ENCODE measurements at places on chromosomes 12 and 14.

GRCh38 chr14:105182296-105183020 lies 1.3 kb upstream of the NUDT14 start:
- no peak for DNase-seq

DNA sequence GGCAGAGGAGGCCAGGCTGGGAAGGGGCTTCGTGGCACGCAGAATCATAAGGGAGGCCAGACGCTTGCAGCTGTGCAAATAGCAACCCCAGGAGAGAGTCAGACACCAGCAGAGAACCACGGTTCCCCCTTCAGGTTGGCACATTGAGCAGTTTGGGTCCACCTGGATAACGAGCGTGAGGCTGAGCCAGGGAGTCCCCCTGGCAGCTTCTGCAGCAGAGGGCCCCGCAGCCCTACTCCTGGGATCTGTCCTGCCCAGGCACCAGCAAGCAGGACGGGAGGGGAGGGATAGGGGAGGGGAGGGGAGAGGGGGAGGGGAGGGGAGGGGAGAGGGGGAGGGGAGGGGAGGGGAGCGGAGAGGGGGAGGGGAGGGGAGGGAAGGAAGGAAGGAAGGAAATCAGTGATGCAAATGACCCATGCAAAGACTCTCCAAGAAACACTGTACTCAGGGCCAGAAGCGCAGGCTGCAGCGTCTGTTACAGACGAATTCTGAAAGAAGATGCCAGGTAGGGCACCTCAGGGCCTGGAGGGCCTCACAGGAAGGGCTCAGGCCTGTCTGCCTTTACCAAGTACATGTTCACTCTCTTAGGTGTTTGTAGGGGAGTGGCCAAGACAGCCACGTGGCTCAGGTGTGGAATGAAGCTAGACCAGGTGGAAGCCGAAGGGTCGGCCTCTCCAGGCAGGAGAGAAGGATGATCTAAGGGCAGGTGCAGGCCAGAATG lies 32.3 kb upstream of the MMP17 start:
- no peak for DNase-seq

GRCh38 chr12:6697584-6698351 lies 2.8 kb downstream of the PIANP start:
- peak; percentile 63 for DNase-seq

- DNase-seq = no peak
Observed at GRCh38 chr12:16789204-16789790, 183.3 kb upstream of the LMO3 start.

DNA sequence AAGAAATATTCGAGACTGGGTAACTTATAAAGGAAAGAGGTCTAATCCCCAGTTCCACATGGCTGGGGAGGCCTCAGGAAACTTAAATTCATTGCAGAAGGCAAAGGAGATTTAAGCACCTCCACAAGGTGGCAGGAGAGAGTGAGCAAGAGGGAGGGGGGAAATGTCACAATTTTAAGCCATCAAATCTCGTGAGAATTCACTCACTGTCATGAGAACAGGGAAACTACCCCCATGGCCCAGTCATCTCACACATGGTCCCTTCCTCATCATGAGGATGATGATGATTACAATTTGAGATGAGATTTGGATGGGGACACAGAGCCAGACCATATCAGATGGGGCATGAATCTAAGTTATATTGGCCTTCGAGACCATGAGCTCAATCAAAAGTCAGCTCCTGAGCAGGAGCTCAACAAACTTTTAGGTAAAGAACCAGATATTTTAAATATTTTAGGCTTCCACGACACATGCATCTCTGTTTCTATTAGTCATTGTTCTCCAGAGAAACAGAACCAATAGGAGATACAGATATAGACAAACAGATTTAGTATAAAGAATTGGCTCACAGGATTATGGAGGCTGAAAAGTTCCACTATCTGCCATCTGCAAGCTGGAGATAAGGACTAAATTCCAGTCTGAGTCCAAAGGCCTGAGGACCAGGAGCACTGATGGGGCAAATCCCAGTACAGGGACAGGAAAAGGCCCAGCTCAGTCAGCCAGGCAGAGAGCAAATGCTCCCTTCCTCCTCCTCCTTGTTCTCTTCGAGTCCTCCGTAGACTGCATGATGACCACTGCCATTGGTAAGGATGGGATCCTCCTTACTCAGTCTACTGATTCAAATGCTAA lies 24.9 kb downstream of the DGLUCY start:
- DNase-seq = no peak

- no peak for DNase-seq
Observed at GRCh38 chr12:99282624-99283023, 364.9 kb upstream of the GARIN6 start.

DNA sequence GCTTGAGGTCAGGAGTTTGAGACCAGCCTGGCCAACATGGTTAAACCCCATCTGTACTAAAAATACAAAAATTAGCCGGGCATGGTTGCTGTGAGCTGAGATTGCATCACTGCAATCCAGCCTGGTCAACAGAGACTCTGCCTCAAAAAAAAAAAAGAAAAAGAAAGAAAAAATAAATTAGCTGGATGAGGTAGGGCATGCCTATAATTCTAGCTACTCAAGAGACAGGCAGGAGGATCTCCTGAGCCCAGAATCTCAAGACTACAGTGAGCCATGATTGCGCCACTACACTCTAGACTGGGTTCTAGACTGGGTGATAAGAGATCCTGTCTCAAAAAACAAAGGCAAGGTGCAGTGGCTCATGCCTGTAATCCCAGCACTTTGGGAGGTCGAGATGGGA lies 16.9 kb downstream of the PPP4R3A start:
- no peak for DNase-seq

DNA sequence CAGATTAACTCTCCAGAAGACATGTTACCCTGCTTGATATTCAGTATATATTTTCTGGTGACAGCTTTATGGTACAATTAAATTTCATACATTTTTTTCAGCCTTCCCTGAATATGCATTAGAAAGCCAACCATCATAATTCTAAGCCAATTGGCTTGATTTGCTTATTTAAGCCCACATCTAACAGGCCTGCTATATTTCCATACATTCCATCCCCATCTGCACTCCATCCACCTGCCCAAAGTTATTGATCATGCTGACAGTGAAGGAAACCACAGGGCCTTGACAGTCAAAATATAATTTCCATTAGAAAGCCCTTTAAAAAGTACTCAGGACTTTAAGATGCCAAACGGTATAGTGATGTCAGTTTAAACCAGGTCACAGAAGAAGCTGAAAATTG lies 164.3 kb downstream of the GXYLT1 start:
- DNase-seq = no peak

GRCh38 chr12:72491426-72491825 lies 219.3 kb downstream of the TRHDE start:
- DNase-seq = no peak

DNA sequence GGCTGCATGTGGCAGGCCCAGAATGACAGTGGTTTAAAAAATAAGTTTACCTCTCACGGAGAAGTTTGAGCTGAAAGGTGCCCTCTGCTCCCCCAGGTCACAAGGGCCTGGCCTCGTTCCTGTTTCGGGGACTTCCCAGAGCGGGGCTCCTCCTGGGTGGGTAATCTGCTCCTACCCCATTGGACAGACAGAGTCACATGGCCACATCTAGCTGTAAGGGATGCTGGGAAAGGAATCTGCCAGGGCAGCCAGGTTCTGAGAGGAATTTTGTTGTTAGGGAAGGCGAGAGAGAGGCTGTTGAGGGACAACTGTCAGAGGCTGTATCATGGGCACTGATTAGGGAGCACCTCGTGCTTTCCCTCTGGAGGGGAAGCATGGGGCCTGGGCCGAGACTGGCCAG lies 24.0 kb upstream of the DIO3 start:
- no peak for DNase-seq

DNA sequence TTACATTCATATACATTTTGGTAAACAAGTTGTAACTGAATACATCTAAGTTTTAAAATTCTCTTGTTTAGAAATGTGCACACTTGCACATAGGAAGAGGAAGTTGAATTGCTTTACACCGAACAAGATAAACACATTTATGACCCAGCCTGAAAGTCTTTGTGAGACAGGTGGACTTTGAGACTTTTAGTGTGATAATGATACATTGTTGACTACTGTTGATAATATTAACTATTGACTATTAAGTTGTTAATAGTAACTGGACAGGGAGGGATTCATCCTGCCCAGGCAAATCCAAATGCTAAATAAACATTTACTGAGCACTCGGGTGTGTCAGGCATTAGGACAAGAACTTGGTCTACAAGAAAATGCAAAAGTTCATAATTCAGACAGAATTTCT lies 68.0 kb downstream of the AVPR1A start:
- DNase-seq = no peak

GRCh38 chr12:126069549-126070165 lies 1004.4 kb downstream of the AACS start:
- DNase-seq = no peak

- DNase-seq = no peak
Observed at GRCh38 chr12:75571656-75572205, 60.3 kb upstream of the KRR1 start.

DNA sequence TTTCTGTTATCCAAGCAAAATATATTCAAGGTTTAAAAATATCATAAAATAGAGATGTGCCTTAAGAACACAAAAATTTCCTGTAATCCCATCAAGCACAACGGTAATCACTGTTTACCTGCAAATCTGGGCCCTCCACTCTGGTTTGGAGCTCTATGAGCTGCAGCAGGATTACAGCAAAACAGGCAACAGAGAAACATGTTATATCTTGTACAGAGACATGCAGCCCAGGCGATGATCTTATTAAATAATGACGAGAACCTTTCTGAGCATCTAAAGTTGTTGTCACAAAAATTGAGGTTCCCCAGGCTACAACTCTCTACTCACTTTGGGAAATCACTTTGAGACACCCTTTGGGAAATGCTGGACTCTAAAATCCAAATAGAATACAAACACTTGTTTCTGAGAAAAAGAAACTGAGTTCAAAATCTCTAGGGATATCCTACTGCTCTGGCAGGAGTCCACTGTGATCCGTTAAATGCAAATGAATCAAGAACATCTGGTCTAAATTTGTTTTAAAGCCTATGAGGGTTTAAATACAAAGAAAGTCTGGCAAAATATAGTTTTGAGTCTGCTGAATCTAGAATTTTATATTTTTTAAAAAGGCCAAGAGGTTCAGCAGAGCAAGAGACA lies 36.3 kb downstream of the STON2 start:
- no peak for DNase-seq

- DNase-seq = no peak
Observed at GRCh38 chr14:96206461-96206860, 1.8 kb downstream of the BDKRB2 start.

DNA sequence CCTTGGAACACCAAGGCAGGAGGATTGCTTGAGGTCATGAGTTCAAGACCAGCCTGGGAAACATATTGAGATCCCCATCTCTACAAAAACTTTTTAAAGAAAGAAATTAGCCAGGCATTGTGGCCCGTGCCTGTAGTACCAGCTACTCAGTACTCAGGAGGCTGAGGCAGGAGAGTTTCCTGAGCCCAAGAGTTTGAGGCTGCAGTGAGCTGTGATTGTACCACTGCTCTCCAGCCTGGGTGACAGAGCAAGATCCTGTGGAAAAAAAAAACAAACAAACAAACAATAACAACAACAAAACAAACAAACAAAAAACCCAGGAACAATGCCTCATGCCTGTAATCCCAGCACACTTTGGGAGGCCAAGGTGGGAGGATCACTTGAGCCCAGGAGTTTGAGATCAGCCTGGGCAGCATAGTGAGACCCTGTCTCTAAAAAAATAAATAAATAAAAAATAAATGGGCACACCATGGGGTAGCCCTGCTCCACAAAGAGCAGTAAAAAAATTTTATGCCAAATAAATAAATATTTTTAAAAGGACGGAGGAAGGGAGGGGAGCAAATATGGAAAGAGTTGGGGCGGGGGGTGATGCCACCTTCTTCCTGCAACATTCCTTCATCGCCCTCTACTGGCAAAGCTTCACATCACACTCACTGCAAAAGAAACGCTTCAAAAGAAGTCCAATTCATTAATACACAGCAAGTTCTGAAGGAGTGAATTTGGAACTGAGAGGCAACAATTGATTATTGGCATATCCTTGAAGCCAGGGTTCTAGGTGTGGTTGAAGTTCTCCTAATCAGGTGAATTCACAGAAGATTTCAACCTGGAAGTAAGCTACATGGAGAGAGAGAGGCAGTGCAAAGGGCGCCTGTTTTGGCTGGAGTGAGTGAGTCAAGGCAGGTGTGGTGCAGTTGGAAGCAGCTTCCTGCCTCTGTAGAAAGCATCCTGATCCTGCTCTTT lies 8.8 kb upstream of the GNPTAB start:
- DNase-seq = peak; percentile 65

DNA sequence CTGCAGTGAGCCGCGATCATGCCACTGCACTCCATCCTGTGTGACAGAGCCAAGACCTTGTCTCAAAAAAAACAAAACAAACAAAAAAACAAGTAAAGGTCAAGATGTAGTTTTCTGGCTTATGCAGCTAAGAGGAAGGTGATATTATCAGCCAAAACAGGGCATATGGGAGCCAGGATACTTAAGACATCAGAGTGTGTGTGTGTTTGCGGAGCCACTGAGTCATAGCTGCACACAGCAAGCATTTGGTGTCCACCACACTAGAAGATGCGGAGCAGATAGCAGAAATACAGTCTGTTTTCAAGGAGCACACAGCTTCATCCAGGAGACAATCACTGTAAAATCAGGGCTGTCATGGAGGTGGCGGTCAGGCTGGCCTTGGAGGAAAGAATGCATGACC lies 72.6 kb upstream of the REP15 start:
- no peak for DNase-seq

GRCh38 chr12:10994307-10994706 lies 3.8 kb downstream of the TAS2R20 start:
- no peak for DNase-seq

GRCh38 chr14:56487090-56487667 lies 92.4 kb upstream of the TMEM260 start:
- DNase-seq = no peak

DNA sequence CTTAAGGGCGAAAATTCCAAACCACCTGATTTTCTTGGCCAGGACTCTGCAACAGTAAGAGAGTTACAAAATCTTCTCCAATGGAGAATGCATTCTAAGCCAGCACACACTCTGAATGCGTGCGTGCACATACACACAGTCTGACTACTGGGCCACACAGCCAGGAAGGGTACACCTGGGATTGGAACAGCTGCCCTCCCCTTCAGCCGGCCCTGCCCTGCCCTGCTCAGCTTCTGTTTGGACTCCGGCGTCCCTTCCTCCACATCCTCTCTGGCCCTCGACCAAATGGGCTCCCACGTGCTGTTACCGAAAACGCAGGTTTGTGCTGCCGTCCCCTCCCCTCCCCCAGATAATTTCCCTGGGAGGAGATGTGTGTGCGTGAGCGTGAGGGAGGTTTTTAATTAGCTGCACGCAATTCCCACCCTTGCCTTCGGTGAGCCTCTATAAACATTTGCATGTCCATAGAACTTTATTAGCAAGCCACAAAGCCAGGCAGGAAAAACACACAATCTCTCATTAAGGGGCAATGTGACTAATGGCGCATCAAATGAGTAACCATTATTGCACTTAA lies 43.0 kb downstream of the CCNK start:
- no peak for DNase-seq

- DNase-seq = no peak
Observed at GRCh38 chr12:49292729-49293055, 2.3 kb upstream of the PRPH start.

- no peak for DNase-seq
Observed at GRCh38 chr12:107635139-107635538, 50.5 kb upstream of the PWP1 start.

Measured in right forelimb (tissue), 1 donor.